ENCODE measurements at places on chromosomes 1 and 21.

GRCh38 chr1:84358695-84359094, 39.6 kb upstream of the DNASE2B start:
- DNase-seq = no peak

DNA sequence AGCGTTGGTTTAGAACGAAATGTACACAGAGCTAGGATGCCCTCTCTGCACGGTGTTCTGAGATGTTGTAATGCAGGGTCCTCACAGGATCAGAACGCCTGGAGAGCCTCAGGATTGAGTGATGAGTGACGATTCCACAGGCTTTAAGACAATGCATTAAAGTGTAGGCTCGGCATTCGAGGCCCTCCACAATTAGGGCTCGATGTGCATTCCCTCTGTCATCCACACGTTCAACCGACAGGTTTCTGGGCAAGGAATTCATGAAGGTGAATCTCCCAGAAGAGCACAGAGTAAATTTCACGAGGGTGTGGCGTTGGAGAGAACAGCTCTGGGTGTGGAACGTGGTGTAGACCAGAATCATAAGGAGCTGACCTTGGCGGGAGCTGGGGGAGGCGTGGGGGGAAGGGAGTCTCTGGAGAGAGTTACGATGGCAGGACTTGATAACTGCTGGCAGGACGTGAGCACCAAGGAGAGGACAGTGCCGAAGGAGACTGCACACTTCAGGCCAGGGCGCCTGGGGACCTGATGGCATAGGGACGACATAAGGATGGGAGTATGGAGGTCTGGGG, 51.0 kb upstream of the EFHD2 start:
- DNase-seq = no peak

- no peak for DNase-seq
These were observed 76.9 kb upstream of the CCDC190 start for GRCh38 chr1:162937716-162938395.

DNA sequence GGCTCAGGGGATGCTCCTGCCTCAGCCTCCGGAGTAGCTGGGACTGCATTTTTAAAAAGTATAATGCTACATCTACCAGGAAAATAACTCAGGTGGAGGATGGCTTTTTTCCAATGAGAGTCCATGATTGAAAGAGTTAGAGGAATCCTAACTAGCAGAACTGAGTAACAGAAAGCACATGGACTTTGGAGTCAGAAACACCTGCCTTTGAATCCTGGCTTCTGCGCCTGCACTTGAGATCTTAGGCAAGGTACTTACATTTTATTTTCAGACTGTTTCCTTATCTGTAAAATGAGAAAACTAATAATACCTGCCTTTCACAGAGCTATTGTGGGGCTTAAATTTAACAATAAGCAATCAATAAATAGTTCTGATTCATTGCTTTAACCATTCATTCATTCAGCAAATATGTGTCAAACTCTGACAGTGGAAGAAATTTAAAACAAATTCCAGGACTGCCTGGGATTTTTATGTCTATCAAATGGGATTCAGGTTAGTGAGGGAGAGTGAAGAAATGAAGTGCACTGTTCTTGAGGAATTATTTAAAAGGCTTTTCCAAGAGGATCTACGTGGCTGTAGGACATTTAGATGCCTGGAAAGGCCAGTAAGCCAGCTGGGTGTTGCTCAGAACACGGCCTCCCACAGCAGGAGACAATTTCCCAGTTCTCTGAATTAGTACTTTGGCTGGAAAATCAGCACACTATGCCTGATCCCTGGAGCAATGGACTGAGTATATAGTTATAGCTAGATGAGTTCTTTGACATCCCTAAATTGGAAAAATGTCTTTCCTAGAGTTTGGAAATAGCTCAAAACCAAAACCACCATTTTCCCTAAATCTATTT, 12.8 kb upstream of the LBR start:
- no peak for DNase-seq

- no peak for DNase-seq
These were observed 81.9 kb downstream of the EPHB2 start for GRCh38 chr1:22792396-22793160.
